ENCODE measurements at places on chromosomes 5 and 9.
A peak's percentile ranks its signal among the peaks of the same experiment; 100 is the strongest.

DNA sequence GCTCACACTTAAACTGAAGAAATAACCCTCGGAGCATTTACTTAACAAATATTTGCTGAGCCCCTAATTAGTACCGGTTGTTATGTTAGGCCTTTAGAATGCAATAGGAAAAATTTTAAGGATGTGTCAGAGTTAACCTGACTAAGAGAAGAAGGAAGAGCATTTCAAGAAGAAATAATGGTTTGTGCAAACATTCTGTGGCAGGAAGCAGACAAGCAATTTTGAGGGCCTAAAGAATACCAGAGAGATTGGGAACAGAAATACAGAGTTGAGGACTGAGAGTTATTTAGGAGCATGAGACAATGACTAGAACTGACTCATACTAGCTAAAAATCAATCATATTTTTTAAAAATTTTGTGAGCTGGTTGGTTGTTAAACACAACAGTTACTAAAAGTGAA, 218.8 kb downstream of the PRR16 start:
- no peak for DNase-seq

DNA sequence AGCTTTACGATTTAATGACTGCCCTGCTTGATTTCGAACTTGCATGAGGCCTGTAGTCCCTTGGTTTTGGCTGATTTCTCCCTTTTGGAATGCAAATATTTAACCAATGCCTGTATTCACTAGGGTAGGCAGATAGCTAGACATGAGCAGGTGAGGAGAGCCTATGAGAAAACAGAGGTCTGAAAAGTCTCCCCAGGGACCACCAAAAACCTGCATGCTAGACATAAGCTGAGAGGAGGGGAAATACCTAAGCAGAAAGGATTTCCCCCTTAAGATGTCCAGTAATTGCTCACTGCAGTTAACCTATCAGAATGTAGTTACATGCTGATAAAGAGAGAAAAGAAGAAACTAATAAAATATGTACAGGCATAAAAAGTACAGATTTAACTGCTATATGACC, 667.4 kb upstream of the SEMA6A start:
- DNase-seq: no peak

DNA sequence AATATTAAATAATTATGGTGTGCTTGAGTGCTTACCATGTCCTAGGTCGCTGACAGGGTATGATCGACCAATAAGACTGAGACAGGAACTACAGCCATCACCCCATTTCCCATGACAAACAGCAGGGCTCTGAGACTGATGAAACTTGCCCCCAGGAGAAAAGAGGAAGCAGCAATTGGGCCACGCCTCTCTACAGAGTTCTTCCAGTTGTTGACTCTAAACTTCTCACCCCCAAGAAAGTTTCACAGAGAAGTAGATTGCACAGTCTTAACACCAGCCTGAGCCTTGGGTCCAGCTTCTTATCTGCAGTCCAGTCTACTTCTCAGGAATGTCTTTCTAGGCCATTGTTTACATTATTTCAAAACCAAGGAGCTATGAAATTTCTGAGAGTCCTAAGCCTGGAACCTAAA, 182.2 kb upstream of the ANKRD55 start:
- peak; percentile 22 for DNase-seq

DNA sequence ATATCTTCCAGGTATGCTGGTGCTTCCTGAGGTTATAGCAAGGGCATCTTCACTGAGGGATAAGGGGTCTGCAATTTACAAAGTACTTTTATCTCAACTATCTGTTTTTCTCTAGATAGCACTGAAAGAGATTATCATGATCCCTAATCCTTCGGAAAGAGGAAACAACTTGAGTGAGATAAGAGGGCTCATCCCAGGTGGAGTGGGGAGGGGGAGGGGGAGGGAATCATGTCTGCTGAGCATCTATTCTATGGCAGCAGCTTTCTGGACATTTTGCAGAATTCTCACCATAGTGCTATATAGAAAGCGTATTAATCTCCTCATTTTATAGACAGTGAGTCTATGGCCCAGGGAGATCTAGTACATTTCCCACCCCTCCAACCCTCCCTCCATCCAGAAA, 5.9 kb downstream of the TNFSF15 start:
- no peak for DNase-seq

DNA sequence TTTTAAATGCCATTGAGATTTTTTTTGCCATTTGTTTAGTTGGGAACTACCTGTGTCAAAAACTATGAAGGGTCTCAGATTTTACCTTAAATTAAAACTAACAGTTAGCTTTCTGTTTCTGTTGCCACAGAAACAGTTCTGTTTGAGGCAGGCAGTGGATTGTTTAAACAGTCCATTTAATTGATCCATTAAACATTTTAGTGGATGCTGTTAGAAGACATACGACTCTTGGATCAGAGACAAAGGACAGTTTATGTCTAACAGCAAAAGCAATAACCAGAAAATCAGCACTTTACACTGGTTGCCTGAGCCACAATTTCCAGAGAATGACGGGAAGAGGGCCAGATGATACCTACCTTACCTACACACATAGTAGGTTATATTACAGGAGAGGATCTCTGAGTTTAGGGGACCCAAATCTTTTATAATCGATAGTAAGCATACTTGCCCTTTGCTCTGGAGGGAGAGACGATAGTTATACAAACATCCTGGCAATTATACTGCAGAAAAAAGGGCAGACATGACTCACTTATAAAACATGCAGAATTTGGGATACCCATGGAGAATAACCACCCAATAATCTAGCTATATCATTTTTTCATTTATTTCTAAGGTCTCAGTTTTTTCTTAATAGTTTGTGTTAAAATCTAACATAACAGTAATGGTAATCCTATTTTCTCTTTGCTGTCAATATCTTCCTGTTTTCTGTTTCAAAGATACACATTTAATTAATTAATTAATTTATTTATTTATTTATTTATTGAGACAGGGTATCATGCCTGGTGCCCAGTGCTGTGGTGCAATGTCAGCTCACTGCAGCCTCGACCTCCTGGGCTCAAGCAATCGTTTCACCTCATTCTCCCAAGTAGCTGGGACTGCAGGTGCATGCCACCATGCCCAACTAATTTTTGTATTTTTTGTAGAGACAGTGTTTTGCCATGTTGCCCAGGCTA, 136.7 kb upstream of the TNFAIP8 start:
- DNase-seq: no peak

DNA sequence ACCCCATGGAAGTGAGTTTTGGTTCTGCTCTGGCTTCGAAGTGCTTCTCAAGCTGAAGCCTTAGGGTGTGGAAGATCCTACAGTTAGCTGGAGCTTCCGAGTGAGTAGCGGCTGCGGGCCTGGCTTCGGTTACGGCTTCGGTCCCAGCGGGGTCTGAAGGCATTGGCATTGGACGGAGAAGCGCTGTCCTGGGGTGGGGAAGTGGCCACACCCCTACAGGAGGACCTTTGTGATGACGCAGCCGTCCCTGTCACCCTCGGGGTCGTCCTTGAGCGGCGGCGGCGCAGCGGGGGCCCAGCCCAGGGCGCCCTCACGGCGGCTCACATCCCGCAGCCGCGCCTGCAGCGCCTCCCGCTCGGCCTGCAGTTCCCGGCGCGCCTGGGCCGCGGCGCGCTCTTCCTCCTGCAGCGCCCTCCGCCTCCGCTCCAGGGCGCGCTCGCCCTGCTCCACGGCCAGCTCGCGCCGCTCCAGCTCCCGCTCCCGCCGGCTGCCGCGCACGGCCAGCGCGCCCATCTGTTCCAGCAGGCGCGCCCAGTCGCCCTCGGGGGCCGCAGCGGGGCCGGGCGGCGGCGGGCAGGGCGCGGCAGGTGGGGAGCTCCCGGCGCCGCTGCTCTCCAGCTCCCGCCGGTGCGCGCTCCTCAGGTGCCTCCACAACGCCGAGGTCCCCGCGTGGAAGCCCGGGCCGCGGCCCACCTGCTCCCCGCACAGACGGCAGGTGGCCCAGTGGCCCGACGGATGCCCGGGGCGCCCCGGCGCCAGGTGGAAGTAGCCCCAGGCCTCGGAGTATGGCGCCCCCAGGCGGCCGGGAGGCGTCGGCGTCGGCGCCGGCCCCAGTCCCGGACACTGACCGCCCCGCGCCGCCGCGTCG, 9.9 kb downstream of the ZBED3 start:
- peak; percentile 77 for DNase-seq

DNA sequence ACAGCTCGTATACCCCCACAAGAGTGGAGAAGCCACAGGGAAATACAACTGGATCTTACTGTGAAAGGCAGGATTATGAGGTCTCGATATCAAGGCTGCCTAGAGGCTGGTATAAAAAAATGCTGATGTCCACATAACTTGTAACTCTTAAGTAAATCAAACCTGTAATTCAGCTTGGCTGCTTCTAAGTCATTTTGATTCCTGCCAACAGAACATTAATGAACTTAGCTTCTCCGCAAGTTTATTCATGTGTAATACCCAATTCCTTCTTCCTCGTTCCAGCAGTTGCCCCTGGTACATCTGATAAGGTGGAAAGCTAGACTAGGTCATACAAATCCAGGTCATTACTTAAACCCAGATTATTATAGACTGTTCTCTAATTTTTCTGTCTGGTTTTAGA, 16.4 kb upstream of the SMIM15 start:
- no peak for DNase-seq

- DNase-seq: no peak
These were observed 453.3 kb downstream of the BNC2 start for GRCh38 chr9:16417161-16417560.

DNA sequence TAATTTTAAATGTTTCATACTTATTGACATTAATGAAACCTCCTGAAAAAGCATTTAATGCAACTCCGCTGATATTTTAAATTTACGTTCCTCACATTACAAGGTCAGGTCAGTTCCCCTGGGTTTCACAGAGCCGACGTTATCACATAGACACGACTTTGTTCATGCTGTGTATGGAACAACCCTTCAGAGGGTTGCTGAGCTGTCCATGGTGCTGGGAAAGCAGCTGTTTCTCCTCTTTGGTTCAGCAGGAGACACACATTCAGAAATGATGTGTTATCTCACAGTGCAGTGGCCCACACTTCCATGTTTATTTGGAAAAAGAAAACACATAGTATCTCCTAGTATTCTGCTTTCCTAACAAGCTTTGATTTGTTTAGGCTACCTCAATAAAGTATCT, 53.5 kb downstream of the PPP2R2B start:
- DNase-seq: peak; percentile 42

DNA sequence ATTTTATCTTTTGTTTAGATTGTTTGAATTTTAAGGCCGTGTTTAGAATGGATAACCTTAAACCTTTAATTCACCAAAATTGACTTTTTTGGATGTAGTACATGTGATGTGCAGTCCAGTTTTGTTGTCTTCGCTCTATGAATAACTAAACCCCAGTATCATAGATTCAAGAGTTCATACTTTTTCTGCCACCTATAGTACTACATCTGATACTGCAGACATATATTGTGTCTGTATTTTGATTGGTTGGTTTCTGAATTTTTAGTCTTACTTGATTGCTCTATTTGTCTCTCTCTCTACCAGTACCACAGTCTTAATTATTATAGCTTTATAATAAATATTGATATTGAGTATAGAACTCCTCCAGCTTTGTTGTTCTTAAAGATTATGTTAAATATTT, 58.1 kb downstream of the PPIP5K2 start:
- DNase-seq: no peak

- DNase-seq: no peak
These were observed 61.6 kb downstream of the CSNK1A1 start for GRCh38 chr5:149489605-149490037.

GRCh38 chr5:178630475-178630930, 3.7 kb upstream of the CLK4 start:
- no peak for DNase-seq

GRCh38 chr9:73370053-73370452, 218.4 kb downstream of the ANXA1 start:
- no peak for DNase-seq

DNA sequence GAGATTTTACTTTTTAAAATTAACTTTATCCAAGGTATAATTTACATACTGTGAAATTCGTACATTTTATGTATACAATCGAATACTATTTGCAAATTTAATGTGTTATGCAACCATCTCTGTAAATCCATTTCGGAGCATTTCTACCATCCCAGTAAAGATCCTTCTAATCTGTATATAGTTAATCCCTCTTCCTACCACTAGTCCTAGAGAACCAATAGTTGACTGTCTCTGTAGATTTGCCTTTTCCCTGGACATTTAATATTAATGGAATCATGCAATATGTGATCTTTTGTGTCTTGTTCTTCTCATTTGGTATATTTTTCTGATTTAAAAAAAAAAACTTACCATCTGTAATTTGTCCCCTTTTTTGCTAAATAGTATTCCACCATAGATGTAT, 74.8 kb downstream of the RAB24 start:
- DNase-seq: no peak

GRCh38 chr9:109186857-109187520, 19.9 kb upstream of the FRRS1L start:
- no peak for DNase-seq

GRCh38 chr9:17694336-17694735, 115.5 kb downstream of the SH3GL2 start:
- no peak for DNase-seq

GRCh38 chr5:157443041-157443549, 16.9 kb upstream of the NIPAL4 start:
- DNase-seq: no peak

DNA sequence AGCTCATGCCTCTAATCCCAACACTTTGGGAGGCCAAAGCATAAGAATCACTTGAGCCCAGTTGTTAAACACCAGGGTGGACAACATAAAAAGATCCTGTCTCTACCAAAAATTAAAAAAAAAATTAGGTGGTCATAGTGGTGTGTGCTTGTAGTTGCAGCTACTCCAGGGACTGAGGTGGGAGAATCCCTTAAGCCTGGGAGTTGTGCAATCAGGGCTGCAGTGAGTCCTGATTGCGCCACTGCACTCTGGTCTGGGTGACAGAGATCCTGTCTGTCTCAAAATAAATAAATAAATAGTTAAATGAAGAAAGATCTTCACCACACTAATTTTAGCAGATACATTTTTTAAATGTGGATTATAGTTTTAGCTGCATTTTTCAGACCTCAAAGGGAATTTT, 433.2 kb downstream of the MAT2B start:
- no peak for DNase-seq

DNA sequence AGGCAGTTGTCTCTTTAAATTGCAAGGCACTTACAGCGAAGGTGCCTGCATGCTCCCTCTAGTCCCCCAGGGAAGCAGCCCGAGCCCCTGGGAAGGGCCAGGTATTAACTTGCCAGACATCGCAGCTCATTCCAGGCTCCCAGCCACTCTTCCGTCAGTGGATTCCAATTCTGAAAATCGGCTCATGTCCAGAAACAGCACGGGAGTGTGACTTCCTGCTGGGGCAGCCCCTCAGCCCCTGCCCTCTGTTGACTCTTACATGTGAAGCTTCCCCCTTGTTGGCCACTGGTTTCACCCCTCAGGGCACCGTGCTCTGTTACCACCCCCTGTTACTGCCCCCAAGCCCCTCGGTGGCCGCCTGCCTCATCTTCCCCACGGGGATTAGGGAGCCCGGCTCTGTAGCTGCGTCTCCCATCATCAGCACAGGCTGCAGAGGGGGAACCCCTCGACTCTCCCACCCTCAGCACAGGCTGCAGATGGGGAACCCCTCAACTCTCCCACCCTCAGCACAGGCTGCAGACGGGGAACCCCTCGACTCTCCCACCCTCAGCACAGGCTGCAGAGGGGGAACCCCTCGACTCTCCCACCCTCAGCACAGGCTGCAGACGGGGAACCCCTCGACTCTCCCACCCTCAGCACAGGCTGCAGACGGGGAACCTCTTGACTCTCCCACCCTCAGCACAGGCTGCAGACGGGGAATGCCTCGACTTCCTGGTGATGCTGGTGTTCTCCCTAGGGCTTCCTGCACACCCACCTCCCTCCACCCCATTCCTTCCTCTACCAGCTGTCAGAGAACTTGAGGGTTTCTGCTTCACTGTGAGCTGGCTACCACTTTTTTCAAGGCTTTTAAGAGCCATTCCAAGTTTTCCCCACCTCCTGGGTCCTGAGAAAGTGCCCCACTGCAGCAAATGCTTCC, 11.1 kb upstream of the CACNA1B start:
- DNase-seq: peak; percentile 16

- peak; percentile 16 for DNase-seq
These were observed 13.9 kb downstream of the ZNF346 start for GRCh38 chr5:177036443-177036842.

Data from ELF-1 (cell line).